WTC11 (cell line): ENCODE measurements at places on chromosomes 12 and 14. TPM values are rescaled to one million over a fixed set of nuclear protein-coding genes. Genes with fewer than 3 reads are reported as not detected.

- no peak for DNase-seq
Measured at GRCh38 chr12:61916831-61917230, 343.4 kb upstream of the USP15 start.

GRCh38 chr14:40394634-40395340 lies 962.6 kb upstream of the FBXO33 start:
- DNase-seq, result no peak

DNA sequence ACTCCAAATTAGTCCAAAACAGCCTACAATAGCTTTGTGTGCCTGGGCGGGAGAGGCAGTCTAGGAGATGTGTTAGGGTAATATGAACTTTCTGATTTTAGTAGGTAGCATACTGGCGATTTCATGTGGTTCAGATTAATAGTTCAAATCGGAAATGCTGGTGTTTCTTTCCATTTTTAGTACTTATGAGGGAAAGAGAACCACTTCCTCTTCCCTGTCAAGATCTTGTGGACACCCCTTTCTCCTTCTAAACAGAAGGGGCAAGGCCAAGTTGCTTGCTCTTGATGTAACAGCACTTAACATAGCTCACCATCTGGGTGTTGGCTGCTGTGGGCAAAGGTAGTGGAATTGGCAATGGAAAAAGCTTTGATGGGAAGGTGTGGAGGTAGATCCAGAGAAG lies 32.2 kb upstream of the IGF1 start:
- DNase-seq, result no peak

Gene PDZRN4
- total RNA-seq, result 0.09 TPM in 1 of 3 replicates, not detected in the others

DNA sequence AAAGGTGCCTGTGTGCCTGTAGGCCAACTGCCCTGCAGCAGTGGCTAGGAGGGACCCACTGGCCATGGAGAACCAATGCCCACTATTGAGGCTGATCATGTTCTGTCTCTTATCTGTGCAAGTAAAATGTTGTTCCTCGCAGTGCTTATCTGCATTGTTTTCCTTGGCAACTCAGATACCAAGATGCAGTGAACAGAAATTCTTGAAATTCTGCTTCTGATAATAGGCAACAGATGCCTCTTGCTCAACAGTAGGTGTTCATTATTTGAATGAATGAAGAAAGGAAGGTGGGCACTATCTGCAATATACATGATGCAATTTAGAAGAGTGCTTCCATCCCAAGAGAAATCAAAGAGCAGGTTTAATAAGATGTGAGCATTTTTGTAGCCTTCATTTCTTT lies 232.2 kb downstream of the NUAK1 start:
- DNase-seq, result no peak

DNA sequence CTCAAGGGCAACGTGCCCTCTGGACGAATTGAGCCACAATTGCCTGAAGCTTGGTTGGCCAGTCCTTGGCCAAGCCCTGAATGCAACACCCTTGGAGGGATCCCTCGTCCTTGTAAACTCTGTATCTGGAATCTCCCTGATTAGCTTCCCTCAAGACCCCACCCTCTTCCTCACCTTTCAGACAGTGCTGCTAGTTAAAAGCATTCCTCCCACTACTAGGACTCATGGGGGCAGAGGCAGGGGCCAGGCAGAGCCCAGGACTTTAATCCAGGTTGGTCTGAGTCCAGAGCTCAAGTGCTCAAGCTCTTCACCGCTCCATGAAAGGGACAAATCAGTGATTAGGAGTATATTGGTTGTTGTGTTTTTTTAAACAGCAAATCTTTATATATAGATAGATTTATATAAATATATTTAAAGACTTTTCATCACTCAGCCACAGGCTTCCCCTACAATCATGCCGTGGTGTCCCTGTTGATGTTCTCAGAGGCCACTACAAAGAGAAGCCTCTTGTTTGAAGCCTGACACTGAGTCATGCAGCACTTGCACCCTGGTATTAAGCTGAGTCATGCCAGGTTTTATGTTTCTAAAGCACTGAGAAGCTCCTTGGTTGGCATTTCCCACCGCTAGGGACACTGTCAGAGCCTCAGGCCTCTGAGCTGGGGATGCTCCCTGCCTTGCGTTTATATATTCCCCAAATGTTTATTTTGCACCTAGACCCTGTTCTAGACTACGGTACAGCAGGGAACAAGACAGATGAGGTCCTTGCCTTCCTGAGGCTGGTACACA lies 53.8 kb upstream of the GSC start:
- no peak for DNase-seq

DNA sequence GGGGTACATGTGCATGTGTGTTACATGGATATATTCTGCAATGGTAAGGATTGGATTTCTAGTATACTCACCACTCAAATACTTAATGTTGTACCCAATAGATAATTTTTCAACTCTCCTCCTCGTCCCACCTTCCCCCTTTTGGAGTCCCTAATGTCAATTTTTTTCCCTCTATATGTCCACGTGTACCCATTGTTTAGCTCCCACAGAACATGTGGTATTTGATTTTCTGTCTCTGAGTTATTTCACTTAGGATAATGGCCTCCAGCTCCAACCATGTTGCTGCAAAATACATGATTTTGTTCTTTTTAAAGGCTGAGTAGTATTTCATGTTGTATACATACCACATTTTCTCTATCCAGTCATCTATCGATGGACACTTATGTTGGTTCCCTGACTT lies 97.2 kb upstream of the TMTC1 start:
- no peak for DNase-seq

Gene MGAT4C
- 2.2 to 4.8 TPM (median 2.4 TPM) in 3 replicates for total RNA-seq
